ENCODE measurements at places on chromosomes 12 and 14. TPM values are rescaled to one million over a fixed set of nuclear protein-coding genes. Genes with fewer than 3 reads are reported as not detected.

MYH7 gene
- total RNA-seq: not detected

DNA sequence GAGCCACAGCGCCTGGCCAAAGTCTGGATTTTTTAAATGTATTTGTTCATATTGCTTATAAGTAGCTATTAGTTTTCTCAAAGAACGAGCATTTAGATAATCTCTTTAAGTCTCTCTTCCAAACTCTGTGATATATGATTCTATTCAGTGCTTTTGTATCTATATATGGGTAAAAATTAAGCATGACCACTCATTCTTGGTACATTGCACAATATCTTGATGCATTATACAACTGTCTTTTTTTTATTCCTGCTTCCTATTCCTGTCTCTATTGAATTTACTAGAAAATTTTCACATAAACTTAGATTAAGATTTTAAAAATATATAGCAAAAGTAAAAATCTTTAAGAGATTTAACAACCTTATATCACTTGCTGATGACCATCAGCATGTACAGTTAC lies 29.1 kb downstream of the SOCS2 start:
- H3K27me3 ChIP-seq: peaks cover 16% of the 10 kb centered on the region
- no peaks in the 10 kb centered on the region for H3K4me1 ChIP-seq
- H3K36me3 ChIP-seq: no peaks in the 10 kb centered on the region
- no peak overlapping the region for H3K27ac ChIP-seq

DNA sequence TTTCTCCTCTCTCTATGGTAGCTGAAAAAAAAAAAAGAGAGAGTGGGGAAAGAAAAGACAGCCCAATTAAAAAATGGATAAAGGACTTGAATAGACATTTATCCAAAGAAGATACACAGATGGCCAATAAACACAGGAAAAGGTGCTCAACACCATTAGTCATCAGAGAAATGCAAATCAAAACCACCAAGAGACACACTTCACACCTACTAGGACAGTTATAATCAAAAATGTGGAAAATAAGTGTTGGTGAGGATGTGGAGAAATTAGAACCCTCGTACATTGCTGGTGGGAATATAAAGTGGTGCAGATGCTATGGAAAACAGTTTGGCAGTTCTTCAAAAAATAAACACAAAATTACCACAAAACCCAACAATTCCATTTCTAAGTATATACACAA lies 172.4 kb upstream of the GRIN2B start:
- H3K36me3 ChIP-seq: peaks cover 1% of the 10 kb centered on the region
- H3K4me1 ChIP-seq: no peaks in the 10 kb centered on the region
- H3K4me3 ChIP-seq: no peak overlapping the region

EML1 gene
- not detected for total RNA-seq

MRPL51 gene
- 77.3 TPM for total RNA-seq

CLEC1A gene
- not detected for total RNA-seq

GRCh38 chr14:65084554-65085505 lies 17.5 kb downstream of the MAX start:
- H3K4me1 ChIP-seq: peaks cover 82% of the 10 kb centered on the region
- no peaks in the 10 kb centered on the region for H3K27me3 ChIP-seq
- no peak for DNase-seq
- H3K4me3 ChIP-seq: no peak overlapping the region

All from naive thymus-derived CD8-positive, alpha-beta T cell (primary cell).